Activated gamma-delta T cell treated with Interleukin-2 at 50 U/mL for 16 hours (primary cell): ENCODE measurements at places on chromosomes 12 and 14.

GRCh38 chr14:84749191-84749955, 780.6 kb upstream of the FLRT2 start:
- DNase-seq = no peak

DNA sequence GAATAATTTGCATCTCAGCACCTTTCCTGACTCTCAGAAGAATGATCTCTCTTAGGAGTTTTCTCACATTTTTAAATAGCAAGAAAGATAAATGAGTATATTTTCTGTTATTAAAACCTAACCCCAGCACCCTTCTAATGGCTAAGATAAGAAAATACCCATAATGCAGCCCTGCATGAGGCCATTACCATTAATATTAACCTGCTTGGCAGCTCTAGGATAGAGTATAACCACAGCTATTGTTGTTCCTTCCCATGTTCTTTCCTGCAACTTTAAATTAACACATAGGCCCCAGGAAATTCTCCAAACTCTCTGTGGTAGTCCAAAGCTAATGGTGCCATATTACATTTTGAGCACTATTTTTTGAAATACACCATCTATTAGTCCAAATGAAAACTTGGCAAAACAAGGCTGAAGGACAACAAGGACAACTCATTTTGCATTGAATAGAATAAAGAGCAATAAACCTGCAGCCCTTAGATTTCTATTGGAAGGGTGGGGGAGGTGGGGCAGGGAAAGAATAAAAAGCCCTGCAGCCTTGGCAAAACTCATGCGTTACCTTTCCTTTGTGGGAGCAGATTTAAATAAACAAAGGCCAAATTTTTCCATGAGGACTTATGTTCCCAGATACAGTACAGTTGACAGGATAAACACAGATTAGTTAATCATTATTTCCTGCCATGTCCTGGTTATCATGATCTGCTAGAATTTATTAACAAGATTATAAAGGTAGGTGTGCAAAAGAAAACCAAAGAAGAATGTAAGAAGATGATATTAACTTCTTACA, 46.9 kb downstream of the BTG1 start:
- DNase-seq = no peak

GRCh38 chr12:108000111-108000510, 129.0 kb upstream of the WSCD2 start:
- no peak for DNase-seq

DNA sequence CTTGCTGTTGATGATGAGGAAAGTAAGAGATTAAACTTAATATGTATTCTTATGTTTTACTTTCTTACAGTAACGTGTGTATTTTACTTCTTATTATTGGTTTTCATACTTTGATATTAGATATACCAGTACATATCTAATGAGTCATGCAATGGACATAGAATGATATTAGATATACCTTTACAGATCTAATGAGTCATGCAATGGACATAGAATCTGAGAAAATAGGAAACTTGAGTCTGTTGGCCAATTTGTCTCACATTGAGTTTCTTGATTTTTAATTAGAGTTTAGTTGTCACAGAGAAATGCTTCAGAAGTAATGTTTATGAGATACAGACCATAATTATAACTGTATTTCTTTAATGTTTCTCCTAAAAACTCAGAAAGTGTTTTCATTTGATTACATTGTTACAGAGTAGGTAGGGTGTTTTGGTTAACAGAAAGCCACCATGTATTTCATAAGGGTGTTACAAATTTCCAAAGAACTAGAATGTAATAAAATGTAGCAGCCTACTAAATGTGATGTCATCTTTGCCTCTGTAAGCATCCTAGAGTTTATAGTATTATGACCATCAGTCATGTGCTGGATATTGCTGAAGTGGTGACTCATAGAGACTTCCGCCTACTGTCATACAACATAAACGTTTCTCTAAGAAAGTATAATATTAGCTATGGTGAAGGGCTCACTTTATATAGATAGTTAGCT, 3.0 kb downstream of the GAS2L3 start:
- no peak for DNase-seq

DNA sequence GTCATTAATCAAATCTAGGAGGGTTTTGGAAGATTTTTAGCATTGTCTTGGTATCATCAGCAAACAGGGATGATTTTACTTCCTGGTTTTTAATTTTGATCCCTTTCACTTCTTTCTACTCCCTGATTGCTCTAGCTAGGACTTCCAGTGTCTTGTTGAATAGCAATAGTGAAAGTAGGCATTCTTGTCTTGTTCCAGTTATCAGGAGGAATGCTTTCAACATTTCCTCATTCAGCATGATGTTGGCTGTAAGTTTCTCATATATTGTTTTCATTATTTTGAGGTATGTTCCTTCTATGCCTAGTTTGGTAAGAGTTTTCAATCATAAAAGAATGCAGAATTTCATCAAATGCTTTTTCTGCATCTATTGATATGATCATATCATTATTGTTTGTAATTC, 244.2 kb upstream of the CLEC14A start:
- no peak for DNase-seq

- no peak for DNase-seq
Measured at GRCh38 chr12:57171668-57172067, 24.2 kb upstream of the LRP1-AS start.

- no peak for DNase-seq
Measured at GRCh38 chr14:64758691-64759554, 54.7 kb downstream of the PLEKHG3 start.

DNA sequence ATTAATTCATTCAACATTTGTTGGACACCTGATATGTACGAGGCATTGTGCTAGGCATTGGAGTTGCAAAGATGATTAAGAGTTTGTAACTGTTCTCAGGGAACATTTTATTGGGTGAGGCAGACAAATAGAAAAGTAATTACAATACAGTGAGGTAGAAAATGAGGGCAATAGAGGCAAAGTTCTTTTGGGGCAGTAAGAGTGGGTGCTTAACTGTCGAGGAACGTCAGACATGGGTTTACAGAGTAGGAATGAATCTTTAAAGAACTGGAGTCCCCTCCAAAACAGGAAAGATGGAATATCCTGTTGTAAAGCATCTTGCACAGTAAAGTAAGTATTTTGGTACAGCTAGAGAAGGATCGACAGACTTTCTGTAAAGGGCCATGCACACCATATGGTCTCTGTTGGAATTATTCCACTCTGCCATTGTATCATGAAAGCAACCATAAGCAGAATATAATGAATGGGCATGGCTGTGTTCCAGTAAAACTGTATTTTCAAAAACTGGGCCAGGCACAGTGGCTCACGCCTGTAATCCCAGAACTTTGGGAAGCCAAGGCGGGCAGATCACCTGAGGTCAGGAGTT, 9.1 kb downstream of the CREBL2 start:
- no peak for DNase-seq

DNA sequence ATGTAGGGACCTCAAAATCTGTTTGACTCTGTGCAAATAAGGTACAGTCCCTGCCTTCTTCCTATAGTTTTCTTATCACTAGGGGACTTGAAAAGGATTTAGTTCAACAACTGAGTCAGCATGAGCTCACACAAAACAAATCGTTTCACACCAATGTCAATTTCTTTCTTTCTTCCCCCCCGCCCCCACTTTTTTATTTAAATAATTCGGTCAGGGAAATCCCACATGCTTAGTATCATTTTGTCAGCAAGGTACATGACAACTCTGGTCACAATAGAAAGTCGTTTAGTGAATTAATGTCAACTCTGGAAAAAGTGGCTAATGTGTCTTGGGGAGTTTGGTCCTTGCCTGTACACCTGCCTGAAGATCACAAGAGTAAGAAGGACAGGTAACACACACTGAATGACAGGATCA, 232.2 kb upstream of the PLEKHG7 start:
- DNase-seq = no peak

DNA sequence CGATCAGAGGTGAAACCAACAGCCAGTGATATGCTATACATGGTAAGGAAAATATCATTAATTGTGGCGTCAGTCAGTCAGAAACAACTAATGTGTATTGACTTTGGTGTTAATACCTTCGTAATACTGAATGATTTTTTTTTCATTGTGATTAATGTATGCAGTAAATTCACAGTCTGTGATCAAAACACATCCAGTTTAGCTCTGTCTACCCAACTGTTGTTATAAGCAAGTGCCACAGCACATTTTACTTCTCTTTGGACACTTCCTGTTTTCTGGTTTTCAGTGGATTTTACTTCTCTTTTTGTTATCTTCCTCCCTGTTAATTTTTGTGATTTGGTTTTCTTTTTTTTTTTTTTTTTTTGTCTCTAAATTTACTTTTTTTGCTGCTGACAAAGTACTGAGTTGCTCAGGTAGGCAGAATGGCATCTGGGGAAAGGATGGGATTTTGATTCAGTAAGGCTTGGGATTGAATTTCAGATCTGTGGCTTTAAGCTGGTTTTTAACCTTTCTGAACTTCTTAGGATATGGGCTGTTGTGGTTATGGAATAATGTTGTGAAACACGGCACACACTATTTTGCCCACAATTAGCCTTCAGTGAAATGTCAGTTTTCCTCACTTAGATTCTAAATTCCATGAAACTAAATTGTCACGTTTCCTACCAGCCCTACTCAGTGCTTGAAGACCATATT, 604 bp downstream of the GLIPR1 start:
- DNase-seq = no peak

DNA sequence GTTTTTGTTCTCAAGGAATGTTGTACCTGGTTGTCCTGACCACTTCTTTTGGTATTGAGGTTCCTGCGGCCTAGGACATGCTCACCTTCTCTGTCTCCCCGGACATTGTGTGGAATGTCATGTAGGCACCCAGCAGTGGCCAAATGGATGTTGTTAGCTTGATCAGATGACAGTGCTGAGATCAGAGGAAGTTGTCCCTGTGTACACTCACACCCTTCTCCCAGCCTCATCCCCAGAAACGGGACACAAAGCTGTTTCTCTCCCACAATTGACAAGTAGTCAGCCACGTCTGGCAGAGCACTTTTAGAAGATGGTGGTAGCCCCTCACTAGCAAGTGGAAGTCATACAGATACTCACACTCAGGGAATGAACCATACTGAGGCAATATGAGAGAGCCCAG, 3.0 kb downstream of the PLEKHH1 start:
- no peak for DNase-seq

DNA sequence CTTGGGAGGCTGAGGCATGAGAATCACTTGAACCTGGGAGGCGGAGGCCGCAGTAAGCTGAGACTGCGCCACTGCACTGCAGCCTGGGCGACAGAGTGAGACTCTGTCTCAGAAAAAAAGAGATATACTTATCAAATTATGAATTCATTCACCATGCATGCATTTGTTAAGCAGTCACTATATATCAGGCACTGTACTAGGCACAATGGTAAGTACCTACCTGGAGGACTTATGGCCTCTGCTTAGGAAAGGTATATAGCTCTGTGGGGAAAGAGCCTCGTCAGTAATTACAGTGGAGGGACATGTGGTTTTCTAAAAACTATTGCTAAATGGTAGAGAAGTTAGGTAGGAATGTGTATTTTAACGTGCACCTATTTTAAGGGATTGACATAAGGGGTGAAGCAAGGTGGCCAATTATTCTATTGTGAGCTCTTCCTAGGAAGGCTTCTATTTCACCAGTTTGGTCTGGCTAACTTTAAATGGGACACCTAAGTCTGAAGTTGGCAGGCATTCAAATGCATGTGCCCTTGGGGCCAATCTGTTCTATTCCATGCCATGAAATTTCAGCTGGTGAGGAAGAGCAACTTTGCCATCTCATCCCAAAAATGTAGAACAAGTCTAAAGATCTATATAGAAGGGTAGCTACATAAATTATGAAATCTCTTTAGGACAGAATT, 15.0 kb downstream of the TCP11L2 start:
- DNase-seq = no peak

DNA sequence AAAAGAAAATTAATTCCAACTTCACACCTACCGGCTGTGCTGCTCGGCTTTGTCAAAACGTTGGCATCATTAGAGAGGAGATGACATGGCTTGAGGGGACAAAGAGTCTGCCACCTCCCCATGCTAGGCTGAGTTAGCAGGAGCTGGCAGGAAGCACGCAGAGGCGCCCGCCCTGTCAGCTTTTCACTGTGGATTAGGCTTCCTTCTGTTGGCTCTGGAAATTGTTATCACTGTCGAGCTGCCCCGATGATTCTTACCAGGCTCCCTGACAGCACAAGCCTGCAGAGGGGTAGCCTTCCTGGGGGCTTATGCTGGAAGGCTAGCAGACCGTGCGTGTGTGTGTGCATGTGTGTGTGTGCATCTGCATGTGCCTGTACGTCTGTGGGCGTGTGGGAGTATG, 490.9 kb upstream of the TBX3 start:
- DNase-seq = no peak

DNA sequence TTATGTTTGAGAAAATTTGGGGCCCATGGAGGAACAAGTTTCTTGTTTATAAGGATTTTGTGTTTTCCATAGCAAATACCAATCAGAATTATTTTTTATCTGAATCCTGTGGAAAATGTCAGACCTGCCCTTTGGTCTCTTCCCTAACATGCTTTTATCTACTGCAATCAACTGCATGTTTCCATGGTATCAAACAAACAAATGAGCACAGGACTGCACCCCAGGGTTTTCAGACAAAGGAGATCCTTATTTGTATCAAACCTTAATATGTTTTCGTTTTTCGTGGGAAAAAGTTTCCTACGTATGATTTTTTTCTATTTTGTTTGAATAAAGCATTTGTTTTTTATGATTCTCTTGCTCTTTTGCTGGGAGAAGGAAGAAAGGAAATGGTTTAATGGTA, 91.1 kb downstream of the GPR135 start:
- no peak for DNase-seq

DNA sequence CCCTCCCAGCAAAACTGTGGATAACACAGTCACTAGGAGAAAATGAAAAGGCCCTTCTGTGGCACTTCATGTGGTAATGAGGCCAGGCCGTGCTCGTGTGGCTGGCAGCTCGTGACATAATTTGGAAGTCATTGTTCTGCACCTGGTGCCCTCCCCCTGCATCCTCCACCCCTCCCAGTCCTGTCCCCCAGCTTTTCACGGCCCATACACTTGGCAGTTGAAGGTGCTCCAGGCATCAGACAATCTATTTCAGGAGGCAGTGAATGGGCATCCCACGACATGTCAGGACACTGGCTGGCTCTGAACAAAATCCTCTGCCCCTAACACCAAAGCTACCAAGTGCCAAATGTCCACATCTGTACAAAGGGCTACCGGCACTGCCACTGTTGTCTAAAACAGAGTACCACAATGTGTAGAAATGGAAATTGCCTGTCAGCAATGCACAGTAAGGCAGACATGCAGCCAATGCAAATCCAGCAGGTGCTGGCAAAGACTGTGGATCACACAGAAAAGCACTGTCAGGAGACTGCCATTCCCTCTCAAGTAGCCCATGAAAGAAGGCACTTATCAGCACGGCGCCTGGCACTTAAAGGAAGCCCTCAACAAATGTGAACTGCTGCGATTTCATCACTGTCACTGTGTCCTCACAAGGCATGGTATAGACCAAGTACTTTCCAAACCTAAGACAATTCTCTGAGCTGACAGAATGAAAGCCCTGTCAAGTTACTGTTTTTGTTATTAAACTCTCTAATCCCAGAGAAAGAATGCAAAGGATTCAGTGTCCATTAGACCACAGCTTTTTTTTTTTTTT, 39.1 kb downstream of the CORO1C start:
- DNase-seq = no peak

- DNase-seq = no peak
Measured at GRCh38 chr12:104505095-104505818, 48.5 kb downstream of the CHST11 start.

GRCh38 chr12:69685810-69686209, 13.3 kb downstream of the BEST3 start:
- DNase-seq = no peak

- DNase-seq = no peak
Measured at GRCh38 chr14:63432228-63432627, 110.9 kb downstream of the PPP2R5E start.
